ENCODE measurements at places on chromosomes 5 and 9. TPM values are rescaled to one million over a fixed set of nuclear protein-coding genes. Genes with fewer than 3 reads are reported as not detected.

GABRB2 gene
- not detected for polyA plus RNA-seq

DNA sequence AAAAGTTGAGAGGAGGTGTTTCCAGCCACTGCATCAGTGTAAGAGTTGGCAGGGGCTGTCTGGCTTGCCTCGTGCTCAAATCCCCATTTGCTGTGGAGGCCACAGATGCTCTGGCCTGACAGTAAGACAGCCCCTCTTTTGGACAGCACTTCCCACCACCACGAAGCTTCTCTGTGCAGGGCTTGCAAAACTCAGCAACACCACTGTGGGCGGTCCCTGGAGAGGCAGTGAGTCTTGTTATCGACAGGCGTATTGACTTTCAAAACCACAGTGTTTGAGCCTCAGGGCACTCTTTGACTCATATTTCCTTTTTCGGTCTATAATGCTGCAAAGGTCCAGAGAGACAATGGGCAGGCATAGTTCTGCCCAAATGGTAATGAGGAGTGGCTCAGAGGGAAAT lies 539.5 kb downstream of the EBF1 start:
- H3K27me3 ChIP-seq = no peaks in the 10 kb centered on the region
- no peak for DNase-seq
- no peak overlapping the region for H3K4me3 ChIP-seq
- no peak overlapping the region for H3K27ac ChIP-seq
- no peaks in the 10 kb centered on the region for H3K36me3 ChIP-seq

DNA sequence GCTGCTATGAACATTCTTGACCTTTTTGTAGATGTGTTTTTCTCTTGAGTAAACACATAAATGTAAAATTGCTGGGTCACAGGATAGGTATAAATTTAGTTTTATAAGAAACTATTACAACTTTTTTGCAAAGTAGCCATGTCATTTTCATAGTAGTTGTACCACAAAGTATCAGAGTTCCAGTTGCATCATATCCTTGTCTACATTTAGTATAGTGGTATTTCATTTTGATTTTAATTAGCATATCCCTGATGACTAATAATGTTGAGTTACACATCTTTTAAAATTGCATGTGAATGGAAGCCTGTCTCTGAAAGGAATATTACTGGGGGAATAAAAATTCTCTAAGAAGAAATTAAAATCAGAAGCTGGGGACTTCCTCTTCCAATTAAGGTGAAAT lies 85.4 kb downstream of the TMEM161B start:
- no peaks in the 10 kb centered on the region for H3K36me3 ChIP-seq
- no peak overlapping the region for H3K4me3 ChIP-seq
- DNase-seq = no peak
- H3K27me3 ChIP-seq = no peaks in the 10 kb centered on the region
- H3K4me1 ChIP-seq = no peaks in the 10 kb centered on the region
- H3K27ac ChIP-seq = no peak overlapping the region

DNA sequence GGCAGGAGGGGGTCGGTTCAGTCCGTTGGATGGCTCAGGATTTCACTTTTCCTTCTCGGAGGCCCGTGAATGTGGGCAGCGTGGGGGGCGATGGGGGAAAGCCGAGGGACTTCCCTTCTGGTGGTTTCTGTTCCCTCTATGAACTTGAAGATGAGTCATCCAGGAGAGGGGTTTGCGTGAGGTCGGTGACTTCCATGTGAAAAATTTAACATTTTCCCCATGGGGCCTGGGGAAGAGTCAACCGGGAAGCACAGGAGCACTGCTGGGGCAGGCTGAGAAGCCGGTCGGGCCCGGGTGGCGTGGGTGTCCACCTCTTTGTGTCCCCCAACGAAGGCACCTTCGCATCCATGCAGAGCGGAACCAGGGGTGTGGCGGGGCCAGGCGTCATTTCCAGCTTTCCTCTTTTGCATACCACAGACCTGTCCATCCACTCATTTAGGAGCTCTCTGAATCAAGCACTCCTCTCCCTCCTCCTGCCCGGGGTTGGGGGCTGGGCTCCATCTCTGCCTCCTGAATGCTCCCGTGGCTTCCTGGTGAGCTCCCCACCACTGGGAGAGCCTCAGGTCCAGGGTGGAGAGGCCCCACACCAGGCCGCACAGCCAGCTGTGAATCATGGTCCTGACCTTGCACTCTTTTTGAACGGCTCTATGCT lies 68.4 kb downstream of the ANKRD33B start:
- DNase-seq = no peak
- no peak overlapping the region for H3K27ac ChIP-seq
- H3K36me3 ChIP-seq = no peaks in the 10 kb centered on the region

DNA sequence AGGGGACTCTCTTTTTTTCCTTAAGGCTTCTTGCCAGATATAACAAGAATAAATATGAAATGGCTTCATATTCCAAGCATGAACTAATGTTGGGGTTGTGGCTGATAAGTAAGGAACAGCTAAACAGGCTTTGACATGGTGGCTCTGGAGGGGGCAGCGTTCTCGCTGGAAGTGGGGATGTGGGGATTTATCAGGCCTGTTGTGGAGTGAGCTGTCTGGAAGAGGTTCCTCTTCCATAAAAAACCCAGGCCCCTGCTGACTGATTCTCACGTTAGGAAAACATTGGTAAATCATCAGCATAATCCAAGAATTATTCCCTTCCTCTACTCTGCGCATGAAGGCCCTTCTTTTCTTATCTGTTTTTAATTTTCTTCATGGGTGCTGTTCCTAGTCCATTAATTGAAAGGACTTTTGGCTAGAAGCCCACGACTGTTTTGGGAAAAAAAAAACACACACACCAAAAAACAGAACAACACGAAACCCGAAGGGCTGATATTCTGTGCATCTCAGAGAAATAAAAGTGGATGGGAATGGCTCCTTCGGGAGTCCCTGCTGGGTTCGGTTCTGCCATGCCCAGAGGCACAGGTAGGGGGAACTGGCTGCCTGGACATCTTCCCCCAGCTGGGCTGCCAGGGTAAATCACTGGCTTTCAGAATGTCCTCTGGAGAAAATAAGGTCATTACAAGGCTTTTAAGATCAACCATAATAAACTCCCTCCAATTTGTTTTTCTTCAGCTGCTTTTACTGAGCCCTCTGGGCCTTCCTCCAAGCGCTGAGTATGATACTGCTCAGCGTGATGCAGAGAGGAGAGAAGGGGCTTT lies 297.0 kb downstream of the SLIT3 start:
- no peaks in the 10 kb centered on the region for H3K27me3 ChIP-seq
- DNase-seq = no peak
- no peaks in the 10 kb centered on the region for H3K36me3 ChIP-seq
- no peak overlapping the region for H3K27ac ChIP-seq

DNA sequence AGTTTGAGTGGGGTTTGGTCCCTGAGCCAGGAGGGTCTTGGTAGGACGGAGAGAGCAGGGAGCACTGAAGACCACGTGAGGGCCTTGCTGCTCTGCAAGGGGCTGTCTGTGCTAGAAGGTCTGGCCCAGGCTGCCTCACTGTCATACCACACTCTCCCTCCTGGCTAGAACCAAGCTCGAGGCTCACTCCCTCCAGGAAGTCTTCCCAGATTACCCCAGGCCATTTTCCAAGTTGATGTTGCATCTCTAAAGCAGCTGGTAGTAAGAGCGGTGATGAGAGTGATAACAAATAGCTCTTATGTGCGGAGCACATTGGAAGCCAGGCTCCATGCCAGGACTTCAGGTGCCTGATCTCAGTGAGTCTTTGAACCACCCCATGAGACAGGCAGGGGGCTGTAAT lies 6.6 kb downstream of the MYMK start:
- no peaks in the 10 kb centered on the region for H3K36me3 ChIP-seq
- no peak overlapping the region for H3K4me3 ChIP-seq
- no peak overlapping the region for H3K27ac ChIP-seq
- no peak for DNase-seq

DNA sequence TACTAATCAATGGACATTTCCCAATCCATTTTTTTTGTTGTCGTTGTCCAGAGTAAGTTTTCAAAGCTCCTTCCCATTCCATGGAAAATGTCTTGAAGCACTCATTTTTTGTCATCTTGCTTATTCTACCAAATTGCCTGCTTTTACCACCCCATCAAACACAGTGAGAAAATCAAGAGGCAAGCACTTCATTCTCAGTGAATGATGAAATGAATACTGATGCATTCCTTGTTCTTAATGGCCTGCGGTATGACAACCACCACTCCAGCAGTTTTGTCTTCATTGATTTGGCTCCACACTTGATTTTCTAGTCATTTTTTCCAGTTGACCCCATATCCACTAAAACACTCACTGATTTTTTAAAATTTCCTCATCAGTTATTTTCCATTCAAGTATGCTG lies 193.5 kb upstream of the ANKH start:
- DNase-seq = no peak
- no peaks in the 10 kb centered on the region for H3K27me3 ChIP-seq
- no peak overlapping the region for H3K27ac ChIP-seq
- H3K4me3 ChIP-seq = no peak overlapping the region
- H3K36me3 ChIP-seq = no peaks in the 10 kb centered on the region

- H3K36me3 ChIP-seq = no peaks in the 10 kb centered on the region
- no peak overlapping the region for H3K27ac ChIP-seq
Observed at GRCh38 chr9:134585746-134586706, 55.6 kb upstream of the COL5A1 start.

DNA sequence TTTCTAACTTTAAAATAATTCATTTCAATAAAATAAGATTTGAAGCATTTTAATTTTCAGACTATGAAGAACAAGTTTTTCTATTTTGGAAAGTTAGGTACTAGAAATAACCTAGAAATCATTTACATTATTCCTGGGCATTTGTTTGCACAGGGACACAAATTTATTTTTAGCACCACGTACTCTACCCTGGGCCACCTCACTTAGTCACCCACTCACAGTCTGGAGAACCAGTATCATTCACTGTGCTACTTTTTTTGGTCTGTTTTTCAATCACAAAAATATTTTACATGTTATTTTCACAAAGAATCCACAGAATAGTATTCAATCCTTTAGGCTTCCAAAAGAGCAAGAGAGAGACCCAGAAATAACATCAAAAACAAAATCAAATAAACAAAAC lies 128.6 kb upstream of the ACOT12 start:
- no peaks in the 10 kb centered on the region for H3K27me3 ChIP-seq
- no peaks in the 10 kb centered on the region for H3K4me1 ChIP-seq
- no peak overlapping the region for H3K27ac ChIP-seq
- no peak for DNase-seq
- H3K4me3 ChIP-seq = no peak overlapping the region

- H3K36me3 ChIP-seq = peaks cover 16% of the 10 kb centered on the region
- H3K27me3 ChIP-seq = no peaks in the 10 kb centered on the region
- no peak overlapping the region for H3K4me3 ChIP-seq
- H3K4me1 ChIP-seq = peaks cover 18% of the 10 kb centered on the region
- DNase-seq = no peak
Observed at GRCh38 chr9:33267151-33267767, 2.4 kb downstream of the CHMP5 start.

Measured in keratinocyte (primary cell).